ENCODE measurements at places on chromosomes 11 and 22.

GRCh38 chr11:11084337-11084736, 226.5 kb upstream of the ZBED5 start:
- no peak for DNase-seq
- no peaks in the 10 kb centered on the region for H3K4me1 ChIP-seq
- no peak overlapping the region for H3K4me3 ChIP-seq
- no peaks in the 10 kb centered on the region for H3K36me3 ChIP-seq
- H3K27me3 ChIP-seq: no peaks in the 10 kb centered on the region

DNA sequence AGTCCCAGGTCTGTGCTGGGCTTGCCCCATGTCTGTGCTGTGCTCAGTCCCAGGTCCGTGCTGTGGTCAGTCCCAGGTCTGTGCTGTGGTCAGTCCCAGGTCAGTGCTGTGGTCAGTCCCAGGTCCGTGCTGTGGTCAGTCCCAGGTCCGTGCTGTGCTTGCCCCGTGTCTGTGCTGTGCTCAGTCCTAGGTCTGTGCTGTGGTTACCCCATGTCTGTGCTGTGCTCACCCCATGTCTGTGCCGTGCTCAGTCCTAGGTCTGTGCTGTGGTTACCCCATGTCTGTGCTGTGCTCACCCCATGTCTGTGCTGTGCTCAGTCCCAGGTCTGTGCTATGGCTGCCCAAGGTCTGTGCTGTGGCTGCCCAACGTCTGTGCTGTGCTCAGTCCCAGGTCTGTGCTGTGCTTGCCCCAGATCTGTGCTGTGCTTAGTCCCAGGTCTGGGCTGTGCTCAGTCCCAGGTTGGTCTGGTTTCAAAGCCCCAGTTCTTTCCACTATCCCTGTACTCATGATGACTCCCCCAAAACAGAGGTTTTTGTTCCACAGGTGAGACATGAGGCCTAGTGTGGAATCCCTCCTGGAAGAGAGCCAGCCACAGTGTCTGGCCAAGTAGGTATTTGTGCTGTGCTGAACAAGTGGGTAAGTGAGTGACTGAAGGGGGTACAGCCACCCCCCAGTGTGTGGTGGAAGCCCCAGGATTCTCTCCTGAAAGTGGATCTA, 34.8 kb downstream of the IRAG1 start:
- H3K27ac ChIP-seq: no peak overlapping the region
- no peaks in the 10 kb centered on the region for H3K36me3 ChIP-seq
- DNase-seq: no peak
- H3K4me1 ChIP-seq: peaks cover 23% of the 10 kb centered on the region

GRCh38 chr11:33945481-33946268, 53.8 kb upstream of the LMO2 start:
- H3K27ac ChIP-seq: no peak overlapping the region
- no peaks in the 10 kb centered on the region for H3K36me3 ChIP-seq
- H3K27me3 ChIP-seq: peaks cover 9% of the 10 kb centered on the region
- DNase-seq: no peak
- no peaks in the 10 kb centered on the region for H3K4me1 ChIP-seq

DNA sequence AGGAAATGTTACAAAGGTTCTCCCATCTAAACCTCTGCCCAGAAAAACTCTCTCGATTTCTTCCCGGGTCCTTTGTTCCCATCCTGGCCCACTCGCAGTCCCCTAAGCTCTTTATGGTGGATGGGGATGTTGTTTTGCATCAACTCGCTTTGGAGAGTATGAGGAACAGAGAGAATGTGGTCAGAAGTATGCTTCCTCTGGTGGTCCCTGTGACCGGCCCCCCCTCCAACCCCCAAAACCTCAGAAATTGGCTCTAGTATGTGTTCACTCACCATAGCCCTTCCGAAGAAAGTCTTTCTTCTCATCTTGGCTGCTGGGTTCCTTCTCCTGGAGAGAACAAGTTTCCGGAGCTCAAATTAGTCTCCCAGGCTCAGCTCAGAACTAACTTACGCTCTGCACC, 54.4 kb downstream of the GRAMD1B start:
- no peaks in the 10 kb centered on the region for H3K27me3 ChIP-seq
- DNase-seq: no peak
- H3K4me3 ChIP-seq: no peak overlapping the region
- peaks cover 32% of the 10 kb centered on the region for H3K4me1 ChIP-seq
- H3K27ac ChIP-seq: no peak overlapping the region
- H3K36me3 ChIP-seq: peaks cover 19% of the 10 kb centered on the region

- H3K4me1 ChIP-seq: peaks cover 14% of the 10 kb centered on the region
- H3K27ac ChIP-seq: peak overlapping the region; percentile 51
- H3K4me3 ChIP-seq: peak overlapping the region; percentile 74
- peaks cover 47% of the 10 kb centered on the region for H3K27me3 ChIP-seq
Measured at GRCh38 chr11:94768602-94769541, 716 bp downstream of the AMOTL1 start.

GRCh38 chr22:36762687-36763260, 13.1 kb downstream of the IFT27 start:
- H3K27ac ChIP-seq: no peak overlapping the region
- H3K4me1 ChIP-seq: no peaks in the 10 kb centered on the region
- H3K36me3 ChIP-seq: no peaks in the 10 kb centered on the region
- no peaks in the 10 kb centered on the region for H3K27me3 ChIP-seq
- no peak overlapping the region for H3K4me3 ChIP-seq

DNA sequence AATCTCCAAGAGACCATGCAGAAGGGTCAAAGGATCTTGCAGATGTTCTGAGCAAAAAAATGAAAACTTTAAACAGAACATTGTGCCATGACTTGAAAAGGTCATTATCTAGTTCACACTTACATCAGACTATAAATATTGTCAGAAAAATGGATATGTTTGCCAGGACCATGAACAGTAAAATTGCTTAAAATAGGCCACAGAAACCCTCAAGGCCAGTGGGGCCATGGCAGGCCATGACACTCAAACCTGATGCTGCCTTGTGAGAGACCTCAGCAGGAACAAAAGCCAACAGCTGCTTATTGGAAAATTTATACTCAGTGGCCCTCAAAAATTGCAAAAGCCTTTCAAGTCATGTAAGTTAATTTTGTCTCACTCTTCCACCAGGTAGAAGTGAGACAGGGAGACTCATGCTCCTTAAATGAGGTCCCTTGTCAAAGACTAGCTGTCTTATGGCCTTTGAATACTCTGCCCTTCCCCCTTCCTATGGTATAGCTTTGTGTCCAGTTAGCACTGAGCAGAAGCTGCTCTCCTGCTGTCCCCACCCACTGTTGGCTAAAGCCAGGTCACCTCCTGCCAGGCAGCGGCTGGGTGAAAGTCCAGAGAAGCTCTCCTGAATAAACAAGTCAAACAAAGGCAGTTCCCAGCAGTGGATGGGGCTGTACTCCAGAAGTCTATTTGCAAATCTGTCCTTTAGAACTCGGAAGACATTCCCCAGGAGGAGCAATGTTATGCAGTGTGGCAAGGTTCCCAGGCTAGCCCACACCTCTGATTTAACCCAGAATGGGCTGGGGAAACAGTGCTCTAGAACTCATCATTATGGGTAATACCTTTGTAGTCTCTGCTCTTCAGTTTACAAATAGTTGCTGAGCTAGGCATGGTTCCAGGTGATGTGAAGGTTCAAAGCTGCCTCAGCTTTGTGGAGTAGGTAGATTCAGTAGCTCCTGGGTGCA, 21.4 kb downstream of the ADM start:
- no peak overlapping the region for H3K4me3 ChIP-seq
- H3K27ac ChIP-seq: no peak overlapping the region
- H3K27me3 ChIP-seq: peaks cover 8% of the 10 kb centered on the region

GRCh38 chr22:36253523-36254490, 874 bp downstream of the APOL1 start:
- peaks cover 35% of the 10 kb centered on the region for H3K36me3 ChIP-seq
- peak overlapping the region; percentile 93 for H3K27ac ChIP-seq
- H3K4me1 ChIP-seq: peaks cover 61% of the 10 kb centered on the region
- peak overlapping the region; percentile 90 for H3K4me3 ChIP-seq
- DNase-seq: no peak

DNA sequence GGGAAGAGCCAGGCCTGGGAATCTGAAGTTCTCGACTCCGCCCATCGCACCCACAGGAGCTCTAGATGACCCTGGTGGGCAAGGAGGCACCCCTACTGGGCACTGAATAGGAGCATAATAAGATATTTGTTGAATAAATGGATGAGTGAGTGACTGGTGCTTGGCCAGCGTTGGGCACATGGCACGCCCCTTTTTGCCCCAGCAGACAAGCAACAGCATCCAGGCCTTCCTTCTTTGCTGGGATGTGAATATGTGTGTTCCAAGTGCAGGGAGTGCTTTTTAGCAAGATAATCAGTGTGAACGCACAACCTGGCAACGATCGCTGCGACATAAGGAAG, 443 bp upstream of the CELF1 start:
- peak overlapping the region; percentile 87 for H3K27ac ChIP-seq
- H3K4me1 ChIP-seq: peaks cover 39% of the 10 kb centered on the region
- peaks cover 22% of the 10 kb centered on the region for H3K36me3 ChIP-seq
- H3K27me3 ChIP-seq: no peaks in the 10 kb centered on the region
- DNase-seq: no peak

GRCh38 chr11:44824300-44824704, 97.5 kb downstream of the TSPAN18 start:
- no peaks in the 10 kb centered on the region for H3K27me3 ChIP-seq
- H3K36me3 ChIP-seq: no peaks in the 10 kb centered on the region
- H3K4me3 ChIP-seq: no peak overlapping the region
- DNase-seq: no peak

- no peak overlapping the region for H3K4me3 ChIP-seq
- DNase-seq: no peak
- peaks cover 8% of the 10 kb centered on the region for H3K36me3 ChIP-seq
- H3K4me1 ChIP-seq: peaks cover 48% of the 10 kb centered on the region
Measured at GRCh38 chr11:128843198-128843785, 23.8 kb downstream of the KCNJ1 start.
